Left cardiac atrium (tissue), 4 donors: ENCODE measurements at places on chromosomes 2 and 18. TPM values are rescaled to one million over a fixed set of nuclear protein-coding genes. Genes with fewer than 3 reads are reported as not detected.

DNA sequence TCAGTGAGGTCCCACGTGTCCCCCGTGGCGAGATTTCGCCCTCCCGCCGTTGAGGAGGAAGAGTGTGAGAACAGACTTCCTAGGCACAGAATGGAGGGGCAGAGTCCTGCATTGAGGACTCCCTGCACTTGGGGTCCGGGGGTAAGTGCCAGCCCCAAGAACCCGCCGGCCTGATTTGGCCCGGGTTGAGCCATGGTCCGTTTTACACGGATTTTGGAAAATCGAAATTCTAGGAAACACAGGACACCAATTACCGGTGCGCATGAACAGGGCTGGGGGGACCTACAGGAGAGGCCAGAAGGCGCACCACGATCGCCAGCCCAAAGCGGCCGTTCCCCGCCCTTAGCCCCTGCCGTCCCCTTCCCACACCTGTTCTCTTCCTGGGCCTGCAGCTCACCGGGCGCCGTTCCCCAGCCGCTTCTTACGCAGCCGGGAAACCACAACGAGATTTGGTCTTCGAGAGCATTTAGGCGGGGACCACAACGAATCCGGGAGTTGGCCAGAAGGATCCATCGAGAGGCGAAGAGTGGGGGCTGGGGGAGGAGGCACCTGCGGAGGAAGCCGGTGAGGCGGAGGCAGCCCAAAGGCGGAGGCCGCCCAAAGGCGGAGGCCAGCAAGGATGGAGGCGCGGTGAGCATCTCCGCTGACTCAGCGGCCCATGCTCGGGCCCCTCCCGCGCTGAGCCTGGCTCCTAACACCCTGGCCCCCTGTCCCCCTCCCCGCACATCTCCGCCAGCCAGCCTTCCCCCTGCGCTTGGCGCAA, 464 bp upstream of the TLX2 start:
- DNase-seq: no peak

C1QL2 gene
- total RNA-seq: not detected

GRCh38 chr2:163856941-163857340, 121.1 kb upstream of the FIGN start:
- no peak for DNase-seq

DNA sequence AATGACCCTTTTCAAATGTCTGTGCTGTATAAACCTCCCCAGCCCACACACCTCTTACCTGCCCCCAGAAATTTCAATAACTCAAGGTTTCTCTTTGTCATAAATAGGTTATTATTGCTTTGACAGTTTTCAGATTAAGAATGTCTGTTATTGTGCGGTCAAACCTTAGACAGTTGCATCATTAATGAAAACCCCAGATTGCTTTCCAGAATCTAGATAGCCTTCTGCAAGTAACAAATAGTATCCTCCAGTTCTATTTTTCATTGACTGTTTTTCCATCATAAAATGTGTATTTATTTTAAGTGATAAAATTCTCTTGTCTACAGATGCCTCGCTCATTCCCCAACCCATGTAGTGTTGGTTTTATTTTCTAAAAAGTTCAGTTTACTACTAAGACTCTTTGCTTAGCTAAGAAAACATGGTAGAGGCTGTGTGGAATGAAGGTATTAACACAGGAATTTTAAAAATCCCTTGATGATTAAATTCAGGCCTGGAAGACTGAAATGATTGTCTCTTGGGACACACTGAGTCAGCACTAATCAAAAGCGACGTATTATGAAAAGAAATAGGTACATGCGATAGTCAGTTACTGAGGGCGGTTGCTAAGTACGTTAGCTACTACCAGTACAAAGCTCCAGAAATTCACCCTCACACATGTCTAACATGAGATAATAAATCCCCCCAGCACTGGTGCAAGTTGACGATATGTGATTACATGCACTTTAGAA, 38.4 kb upstream of the ITGAV start:
- DNase-seq: no peak

AGXT gene
- 0.24 TPM for total RNA-seq

CCBE1 gene
- 1.2 TPM for total RNA-seq

GRCh38 chr18:79400091-79400590, 4.4 kb downstream of the NFATC1 start:
- peak; percentile 82 for DNase-seq

ACADL gene
- total RNA-seq: 2.5 TPM
